ENCODE measurements at places on chromosomes 3 and 15.

DNA sequence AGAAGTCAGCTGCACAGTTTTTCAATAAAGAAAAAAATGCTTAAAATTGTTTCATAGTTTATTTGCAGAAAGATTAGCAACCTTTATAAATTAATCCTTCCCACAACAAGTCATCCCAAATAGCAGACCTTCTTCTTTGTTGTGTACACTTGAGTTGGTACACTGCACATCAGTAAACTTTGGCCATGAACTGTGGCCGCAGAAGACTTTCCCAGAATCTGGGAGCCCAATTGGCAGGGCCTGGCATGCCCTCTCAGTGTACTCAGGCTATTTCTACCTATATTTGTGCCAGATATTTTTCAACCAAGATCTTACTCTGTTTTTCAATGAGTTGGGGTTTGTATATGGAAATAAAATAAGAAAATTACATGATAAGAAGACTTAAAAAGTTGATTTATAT lies 133.1 kb downstream of the DIPK2A start:
- no peak for DNase-seq

GRCh38 chr3:122469659-122470058 lies 45.1 kb downstream of the KPNA1 start:
- DNase-seq, result no peak

DNA sequence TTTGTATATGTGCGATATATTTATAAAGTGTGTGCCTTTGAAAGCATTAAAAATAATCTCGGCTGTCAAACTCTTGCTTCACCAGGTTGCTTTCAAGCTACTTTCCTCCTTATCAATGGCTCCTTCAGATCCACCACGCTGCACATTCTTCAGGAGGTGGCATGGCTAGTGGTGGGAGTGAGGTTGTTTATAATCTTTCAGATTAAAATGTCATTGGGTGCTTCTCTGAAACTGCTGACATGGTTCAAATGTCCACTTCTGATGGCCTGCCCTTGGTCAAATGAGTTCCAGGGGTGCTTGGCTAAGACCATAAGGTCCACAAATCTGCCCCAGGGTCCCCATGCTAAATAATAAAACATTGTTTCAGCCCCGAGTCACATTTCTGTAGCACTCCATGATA lies 36.7 kb downstream of the ARHGAP31 start:
- DNase-seq, result no peak

DNA sequence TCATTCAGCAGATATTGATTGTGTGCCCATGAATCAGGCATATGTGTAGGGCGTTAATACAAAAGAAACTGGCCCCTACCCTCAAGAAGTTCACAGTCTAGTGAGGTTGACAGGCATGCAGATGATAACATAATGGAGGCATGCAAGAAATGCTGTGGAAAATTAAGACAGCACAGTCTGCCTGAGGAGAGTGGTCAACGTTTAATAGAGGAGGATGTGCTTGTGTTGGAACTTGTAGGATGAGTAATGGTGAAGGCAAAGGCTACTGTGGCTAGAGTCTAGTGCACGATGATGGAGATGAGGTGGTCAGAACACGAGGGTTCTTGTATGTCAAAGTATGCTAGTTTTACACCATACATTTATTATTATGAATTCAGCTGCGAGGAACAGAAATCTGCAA lies 295.7 kb downstream of the SOX2 start:
- no peak for DNase-seq

- peak; percentile 68 for DNase-seq
These were observed 77.1 kb downstream of the SLC25A26 start for GRCh38 chr3:66297900-66298299.

DNA sequence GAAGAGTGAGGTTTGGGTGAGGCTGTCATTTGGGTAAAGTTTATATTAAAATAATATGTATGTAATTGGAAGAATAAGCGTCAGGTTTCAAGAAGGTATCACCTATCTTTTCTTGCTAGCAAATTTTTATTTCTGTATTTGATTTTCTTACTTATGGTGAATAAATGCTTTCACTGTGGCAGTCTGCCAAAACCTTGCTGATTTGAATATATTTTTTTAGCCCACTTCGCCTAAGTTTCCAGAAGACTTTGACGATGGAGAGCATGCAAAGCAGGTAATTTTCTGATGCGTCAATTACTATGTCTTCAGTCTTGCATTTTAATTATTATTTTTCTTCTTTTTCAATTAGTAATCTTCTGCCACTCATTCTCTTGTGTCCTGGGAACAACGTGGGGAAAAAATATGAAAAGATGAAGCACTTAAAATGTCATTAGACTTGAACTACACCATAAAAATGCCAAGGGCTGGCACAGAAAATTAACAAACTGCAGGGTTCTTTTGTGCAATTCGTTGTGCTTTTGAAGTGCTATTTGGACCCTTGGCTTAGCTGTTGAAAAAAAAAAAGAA lies 40.4 kb downstream of the SRP14 start:
- no peak for DNase-seq

DNA sequence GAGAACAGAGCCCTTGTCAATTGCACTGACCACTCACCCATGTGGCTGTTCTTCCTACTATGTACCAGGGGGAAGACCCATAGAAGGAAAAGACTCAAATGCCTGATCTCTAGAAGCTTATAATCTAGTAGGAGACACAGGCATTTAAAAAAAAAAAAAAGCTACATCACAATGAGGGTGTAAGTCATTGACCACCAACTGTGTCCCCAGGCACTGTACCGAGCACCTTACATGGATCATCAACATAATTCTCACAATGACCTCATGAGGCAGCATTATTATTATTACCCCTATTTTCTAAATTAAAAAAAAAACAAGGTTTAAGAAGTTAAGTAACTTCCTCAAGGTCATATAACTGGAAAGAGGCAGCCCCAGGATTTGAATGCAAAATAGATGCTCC lies 247.4 kb downstream of the SHOX2 start:
- no peak for DNase-seq

DNA sequence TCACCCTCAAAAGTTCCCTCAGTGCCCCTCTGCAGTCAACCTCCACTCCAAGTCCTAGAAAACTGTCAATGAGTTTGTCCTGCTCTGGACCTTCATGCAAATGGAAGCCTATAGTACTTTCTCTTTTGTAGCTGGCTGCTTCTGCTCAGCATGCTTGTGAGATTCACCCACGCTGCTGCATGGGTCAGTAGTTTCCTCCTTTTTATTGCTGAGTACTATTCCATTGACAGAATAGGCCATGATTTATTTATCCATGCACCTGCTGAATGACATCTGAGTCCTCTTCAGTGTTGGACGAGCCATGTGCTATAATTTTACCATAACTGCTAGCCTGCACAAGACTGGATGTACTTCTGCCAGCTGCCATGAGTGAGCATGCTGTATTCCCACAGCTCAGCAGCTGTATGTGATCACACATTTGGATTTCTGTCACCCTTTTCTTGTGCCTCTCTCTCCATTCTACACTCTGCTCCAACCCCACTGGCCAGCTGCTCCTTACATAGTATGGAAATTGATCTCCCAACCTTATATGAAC lies 26.3 kb downstream of the CDCP1 start:
- no peak for DNase-seq

- DNase-seq, result no peak
These were observed 8.5 kb upstream of the MYH15 start for GRCh38 chr3:108518895-108519294.

DNA sequence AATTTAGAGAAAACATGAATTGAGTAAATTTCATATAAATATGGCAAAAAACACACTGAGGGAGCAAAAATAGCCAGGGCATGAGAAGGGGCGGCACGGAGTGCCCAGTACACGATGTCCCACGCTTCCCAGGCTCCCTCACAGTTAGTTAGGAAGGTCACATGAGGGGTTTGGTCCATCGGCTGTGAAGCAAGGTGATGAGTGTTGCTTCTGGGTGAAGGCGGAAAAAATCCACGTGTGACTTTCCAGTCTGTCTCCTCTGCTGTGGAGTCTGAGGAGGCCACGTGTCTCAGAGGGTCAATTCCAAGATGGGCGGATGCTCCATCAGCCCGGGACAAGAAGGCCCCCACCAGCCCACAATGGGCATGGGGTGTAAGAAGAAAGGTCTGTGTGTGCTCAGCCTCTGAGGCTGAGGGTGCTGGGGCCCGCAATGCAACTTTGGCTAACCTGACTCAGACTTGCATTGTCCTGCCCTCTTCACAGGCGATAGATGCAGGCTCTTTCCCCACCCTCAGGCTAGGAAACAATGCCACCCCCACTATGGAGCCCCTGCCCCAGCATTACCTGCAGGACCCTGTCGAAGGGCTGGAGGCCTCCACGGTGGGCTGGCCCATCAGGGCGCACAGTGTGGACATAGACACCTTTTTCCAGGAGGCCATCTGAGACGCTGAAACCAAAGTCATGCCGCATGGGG lies 45.7 kb downstream of the GRIP2 start:
- no peak for DNase-seq

GRCh38 chr15:63476229-63476632 lies 28.2 kb upstream of the USP3 start:
- DNase-seq, result peak; percentile 84

DNA sequence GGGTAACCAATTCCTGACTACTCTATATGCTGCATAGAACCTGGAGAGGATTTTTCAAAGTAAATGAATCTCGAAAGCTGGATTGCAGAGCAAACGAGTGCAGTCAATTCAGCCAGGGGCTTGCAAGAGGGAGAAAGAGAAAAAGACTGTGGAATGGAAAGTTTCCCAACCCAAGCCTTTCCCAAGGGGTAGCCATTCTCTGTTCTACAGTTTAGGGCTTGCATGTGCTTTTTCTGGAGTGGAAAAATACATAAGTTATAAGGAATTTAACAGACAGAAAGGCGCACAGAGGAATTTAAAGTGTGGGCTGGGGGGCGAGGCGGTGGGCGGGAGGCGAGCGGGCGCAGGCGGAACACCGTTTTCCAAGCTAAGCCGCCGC lies 511 bp upstream of the RARB start:
- DNase-seq, result peak; percentile 30

- peak; percentile 90 for DNase-seq
These were observed at the start of gene LRRC15 for GRCh38 chr3:194369522-194370279. Gene LRRC15 (minus strand): TSS chr3:194369743. CDS start chr3:194361043, 8,700 bp downstream.

DNA sequence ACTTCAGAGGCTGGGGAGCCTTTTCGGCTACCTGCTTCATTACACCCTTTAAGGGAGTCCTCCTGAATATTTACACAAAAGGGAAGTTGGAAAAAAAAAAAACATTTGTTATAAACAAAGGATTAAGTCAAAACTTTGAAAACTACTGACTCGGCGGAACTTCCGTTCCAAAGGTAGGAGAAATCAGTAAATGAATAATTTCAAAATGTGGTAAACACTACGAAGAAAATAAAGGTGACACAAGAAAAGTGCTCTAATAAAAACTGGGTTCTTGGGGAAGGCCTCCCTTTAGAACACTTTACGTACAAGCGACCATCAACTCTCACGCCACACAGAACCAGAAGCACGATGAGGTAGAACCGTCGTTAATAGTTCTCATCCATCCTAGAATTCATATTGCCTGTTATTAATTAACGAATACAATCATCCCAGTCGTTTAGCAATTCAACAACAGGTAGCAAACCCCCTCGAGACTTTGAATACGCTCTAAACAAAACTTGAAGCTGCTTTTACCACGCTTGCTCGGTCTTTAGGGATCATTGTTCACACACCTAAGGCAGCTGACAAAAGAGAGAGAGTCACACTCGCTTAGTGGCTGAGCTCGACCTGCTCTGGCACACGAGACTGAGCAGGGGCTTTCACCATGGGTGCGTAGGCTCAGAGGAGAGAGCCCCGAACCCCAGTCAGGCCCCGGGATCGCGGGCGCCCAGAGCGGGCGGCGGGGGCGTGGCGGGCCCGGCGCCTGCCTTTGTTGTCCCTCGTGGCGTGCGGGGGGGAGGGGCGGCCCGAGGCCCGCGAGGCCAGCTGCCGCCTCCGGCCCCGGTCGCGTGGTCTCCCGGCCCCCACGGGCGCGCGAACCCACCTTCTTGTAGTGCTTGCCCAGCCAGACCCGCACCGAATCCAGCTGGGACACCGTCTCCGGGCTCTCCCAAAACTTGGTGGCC lies 680 bp downstream of the SMARCC1 start:
- DNase-seq, result peak; percentile 80

DNA sequence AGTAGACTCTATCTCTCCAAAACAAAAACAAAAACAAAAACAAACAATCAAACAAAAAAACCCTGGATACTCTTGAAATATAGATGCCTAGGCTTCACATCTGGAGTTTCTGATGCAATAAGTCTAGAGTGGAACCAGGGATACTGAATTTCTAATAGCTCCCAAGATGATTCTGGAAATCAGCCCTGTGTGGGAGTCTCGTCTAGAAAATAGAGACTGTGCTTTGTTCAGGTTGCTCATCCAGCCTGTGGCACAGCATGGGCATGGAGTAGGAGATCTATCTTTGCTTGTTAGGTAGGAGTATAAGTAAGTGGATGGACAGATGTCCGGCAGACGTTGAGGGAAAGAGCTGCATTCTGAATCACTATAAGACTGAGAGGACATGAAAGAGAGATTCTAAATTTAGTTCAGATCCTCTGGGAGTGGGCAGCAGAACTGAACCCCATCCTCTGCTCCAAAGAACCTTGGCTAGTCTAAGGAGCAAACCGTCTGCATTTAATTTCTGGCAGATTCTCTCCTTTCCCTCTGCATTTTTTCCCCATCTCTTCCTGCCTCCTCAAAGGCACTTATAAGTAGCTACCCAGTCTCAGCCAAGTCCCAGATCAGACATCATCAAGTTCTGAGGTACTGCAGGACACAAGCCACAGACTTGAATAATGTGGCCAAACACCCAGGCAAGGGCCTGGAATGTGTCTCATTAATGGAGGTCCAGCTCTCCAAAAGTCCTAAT lies 92.6 kb upstream of the STRIT1 start:
- no peak for DNase-seq

DNA sequence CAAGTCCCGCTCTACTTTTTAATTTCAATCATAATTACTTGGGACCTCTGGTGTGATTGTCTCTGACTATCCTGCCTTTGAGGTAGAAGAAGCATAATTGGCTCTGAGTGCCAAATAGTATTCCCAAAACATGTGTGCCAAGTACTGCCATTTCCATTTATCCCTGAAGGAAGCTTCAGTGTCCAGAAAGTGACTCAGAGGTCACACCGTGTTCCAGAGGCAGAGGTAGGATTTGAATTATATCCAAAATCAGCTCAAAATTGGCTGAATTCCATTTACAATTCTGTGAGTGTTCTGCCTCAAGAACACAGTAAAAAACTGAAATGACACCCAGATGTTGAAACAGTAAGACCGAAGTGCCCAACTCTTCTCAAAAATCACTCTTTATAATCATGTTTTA lies 255.3 kb downstream of the RSL24D1 start:
- DNase-seq, result no peak

DNA sequence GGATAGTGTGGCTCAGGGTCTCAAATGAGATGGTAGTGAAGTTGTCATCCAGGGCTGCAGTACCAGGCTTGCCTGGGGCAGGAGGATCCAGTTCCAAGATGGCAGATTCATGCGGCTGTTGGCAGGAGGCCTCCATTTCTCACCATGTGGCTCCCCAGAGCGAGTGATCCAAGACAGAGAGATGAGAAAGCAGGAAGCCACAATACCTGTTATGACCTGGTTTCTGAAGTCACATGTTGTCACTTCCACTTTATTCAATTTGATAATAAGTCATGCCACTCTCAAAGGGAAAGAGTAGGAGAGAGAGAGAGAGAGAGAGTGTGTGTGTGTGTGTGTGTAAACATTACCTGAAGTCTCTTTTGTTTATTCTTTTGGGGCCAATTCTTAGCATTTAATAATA lies 30.1 kb downstream of the TMOD2 start:
- no peak for DNase-seq

Data from AG20443 (cell line).